ENCODE measurements at places on chromosomes 16 and 17.

GRCh38 chr17:36501963-36502362 is 15.5 kb downstream of the ZNHIT3 start:
- no peak for DNase-seq

- DNase-seq = no peak
Observed at GRCh38 chr17:82866590-82867191, 26.9 kb upstream of the ZNF750 start.

DNA sequence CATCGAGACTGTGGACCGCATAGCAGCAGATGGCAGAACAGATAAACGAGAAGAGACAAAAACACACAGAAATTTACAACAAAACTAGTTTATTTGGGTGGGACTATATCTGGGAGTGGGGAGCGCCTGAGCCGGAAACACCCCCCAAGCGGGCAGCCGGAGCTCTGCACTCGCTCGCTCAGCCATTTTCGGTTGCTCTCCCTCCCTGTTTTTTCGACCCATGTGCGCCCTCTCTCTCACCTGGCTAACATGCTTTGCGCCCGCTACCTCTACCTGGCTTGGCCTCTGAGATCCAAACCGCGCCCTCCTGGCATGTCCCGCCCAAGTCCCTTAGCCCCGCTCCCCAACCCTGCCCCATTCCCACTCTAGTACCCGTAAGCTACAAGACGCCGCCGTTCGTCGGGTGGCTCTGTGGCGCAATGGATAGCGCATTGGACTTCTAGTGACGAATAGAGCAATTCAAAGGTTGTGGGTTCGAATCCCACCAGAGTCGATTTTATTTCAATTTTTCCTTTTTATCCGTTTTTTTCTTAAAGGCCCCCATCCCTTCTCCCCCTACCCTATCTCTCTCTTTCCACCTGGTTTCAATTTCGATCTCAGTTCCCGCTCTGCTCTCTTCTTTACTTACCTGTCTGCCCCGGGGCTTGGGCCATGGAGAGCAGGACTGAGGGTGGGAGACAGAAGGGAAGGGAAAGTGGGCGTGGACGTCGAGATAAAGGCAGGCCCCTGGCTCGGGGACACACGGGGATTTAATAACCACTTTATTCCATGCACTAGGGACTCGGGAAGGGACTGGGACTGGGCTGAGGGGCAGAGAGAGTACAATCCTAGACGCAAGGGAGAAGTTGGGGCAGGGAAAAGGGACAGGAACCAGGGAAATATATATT is 2.4 kb upstream of the ALOXE3 start:
- DNase-seq = peak; percentile 67

- DNase-seq = no peak
Observed at GRCh38 chr17:17737961-17738894, 57.0 kb downstream of the RAI1 start.

DNA sequence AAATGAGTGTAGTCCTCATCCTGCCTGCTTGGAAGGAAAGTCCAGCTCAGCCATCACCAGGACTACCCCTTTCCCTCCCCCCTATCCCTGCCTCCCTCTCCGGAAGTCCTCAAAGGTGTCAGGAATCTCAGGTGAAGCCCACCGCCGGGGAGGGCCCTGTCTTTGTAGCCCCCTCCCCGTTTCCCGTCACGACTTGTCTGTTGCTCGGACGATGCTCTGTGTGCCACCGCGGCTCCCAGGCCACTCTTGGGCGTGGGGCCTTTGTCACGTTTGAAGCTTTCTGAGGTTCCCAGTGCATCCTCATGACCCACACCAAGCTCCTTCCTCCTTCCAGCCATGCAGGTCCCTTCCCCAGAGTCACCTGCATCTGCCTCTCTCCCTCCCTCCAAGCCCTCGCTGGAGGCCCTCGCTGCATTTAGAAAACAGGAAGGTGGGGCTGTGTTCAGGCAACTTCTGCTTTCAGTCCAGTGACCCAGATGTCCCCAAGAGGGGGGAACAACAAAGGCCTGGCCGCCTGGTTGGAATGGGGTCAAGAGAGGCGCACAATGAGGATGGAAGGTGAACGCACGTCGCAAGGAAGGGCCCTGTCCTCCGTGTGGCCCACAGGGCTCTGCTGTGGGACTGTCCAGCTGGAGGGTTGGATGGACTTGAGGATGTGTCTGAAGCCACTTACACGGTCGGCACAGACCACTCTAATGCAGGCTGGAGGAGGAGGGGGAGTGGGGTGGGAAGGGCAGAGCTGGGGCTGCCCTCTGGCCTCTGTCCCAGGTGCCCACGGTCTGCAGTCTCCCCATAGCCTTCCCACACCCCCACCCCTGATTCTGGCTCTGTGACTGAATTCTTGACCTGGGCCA is 59.9 kb downstream of the OR1D5 start:
- DNase-seq = no peak

DNA sequence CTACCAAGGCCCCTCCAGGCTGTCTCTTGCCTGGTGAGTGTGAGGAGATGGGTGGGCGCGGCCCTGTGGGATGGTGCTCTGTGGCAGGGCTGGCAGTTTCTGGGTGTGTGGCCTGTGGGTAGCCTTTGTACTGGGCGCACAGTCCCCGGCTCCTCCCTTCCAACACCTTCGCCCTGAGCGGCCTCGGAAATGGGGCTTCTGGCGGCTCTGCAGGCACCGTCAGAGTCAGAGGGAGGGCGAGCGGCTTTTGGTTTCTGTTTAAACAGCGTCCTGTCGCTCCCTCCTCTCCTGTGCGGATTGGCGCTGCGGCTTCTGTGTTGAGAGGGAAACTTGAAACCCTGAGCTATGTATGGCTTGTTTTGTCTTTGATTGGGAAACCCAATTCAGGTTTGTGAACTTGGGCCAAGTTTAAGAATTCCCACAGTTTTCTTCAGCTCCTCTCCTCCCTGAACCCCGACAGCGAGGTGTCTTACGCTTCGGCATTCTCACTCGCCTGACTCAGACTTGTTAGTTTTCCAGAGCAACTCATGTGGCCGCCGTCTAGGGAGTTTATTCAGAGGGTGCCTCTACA is 8.3 kb upstream of the ZNF750 start:
- peak; percentile 49 for DNase-seq

GRCh38 chr17:19336938-19337711 is 25.4 kb downstream of the B9D1 start:
- DNase-seq = no peak

GRCh38 chr17:55743103-55743679 is 7.7 kb upstream of the PCTP start:
- DNase-seq = no peak

GRCh38 chr17:61065263-61065773 is 334.3 kb upstream of the TBX2 start:
- no peak for DNase-seq

DNA sequence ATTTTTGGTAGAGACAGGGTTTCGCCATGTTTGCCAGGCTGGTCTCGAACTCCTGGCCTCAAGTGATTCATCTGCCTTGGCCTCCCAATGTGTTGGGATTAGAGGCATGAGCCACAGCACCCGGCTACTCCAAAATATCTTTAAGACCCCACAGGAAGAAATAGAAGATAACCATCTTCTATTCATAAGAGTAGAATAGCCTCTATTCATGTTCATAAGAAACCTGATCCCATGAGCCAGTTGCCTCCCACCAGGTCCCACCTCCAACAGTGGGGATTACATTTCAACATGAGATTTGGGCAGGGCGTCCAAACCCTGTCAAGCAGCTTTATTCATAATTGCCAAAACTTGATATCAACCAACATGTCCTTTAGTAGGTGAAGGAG is 13.9 kb upstream of the TMC7 start:
- DNase-seq = no peak

GRCh38 chr17:68458260-68459036 is 1.2 kb upstream of the WIPI1 start:
- no peak for DNase-seq

DNA sequence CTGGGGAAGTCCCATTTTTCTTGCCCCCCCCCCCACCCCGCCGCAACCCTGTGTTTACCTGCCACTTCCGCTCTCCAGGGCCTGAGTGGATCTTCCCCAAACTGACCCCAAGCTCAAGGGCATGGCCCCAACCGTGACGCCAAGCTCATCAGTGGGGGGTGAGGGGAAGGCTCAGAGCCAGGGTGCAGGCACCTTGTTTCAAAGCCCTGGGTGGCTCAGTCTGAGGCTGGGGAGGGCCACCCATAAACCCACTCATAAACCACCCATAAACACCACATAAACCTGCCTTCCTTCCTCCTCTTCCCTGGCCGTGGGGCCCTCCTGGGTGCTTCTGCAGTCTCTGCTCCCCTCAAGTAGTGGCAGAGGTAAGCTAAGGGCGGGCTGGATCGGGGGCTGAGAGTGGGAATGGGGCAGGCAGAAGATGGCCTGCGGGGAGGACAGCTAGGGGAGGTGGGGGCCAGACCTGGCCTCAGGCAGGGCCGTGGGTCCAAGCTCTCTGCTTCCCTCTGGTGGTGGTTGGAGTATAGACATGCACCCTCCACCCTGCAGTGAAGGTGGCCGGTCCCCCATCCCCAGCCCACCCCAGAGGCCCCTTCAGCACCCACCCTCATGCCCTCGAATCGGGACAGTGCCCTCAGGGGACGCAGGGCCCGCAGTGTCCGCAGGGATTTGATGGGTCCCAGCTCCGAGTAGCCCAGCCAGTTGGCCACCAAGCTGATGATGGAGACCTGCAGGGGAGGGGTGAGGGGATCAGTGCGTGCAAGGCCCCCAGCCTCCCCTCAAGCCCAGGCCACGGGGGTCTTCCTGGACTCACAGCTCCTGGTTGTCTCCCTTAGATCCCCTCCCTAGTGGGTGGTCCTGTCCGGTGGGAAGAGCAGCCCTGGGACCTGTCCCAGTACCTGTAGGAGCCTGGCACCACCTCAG is 14.6 kb upstream of the CD79B start:
- DNase-seq = peak; percentile 57

- DNase-seq = no peak
Observed at GRCh38 chr17:3740611-3741073, 16.9 kb downstream of the HASPIN start.

DNA sequence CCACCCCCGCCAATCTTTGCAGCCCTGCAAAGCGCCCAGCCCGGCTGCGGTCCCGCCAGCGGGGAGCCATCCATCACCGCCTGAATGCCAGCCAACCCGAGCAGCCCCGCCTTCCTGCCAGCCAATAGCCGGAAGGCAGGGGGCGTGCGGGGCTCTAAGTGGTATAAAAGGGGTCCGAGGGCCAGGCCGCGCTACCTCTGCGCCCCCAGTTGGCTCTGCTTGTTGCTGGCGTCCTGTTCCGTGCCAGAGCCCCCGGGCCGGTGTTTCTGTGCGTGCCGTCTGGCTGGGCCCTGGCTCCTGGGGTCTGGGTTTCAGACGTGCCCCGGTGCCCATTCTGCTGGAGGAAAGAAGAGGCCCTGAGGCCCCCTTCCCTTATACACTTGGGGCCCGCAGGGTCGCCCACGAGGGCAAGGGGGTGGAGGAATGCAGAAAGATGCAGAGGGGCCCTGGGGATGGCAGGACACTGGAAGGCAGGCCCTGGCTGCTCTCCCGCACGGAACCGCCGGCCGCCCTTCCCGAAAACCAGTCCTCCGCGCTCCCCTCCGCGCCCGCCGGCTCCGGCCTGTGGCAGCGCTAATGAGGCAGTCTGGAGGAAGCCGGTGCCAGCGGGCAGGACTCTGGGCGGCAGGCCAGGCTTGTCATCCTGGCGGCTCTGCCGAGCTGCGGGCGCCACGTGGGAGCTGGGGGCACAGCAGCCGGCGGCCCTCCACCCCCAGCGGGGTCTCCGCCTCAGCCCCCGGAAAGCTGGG is 14.0 kb downstream of the COPZ2 start:
- peak; percentile 42 for DNase-seq

DNA sequence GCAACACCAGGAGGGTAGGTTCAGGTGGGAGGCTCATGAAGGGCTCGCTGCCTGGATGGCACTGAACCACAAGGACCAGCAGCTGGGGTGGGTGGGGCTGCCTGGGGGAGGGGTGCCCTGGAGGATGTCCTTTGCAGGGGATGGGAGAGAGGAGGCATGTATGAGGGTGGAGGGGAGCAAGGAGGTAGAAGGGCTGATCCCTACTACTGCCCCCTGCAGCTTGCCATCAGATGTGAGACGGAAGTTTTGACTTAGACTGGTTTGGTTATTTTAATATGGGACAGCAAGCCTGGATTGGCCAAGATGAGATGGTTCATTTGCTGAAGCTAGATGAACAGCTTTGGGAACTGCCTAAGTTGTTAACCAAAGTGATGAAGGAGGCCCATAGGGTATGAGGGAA is 115.9 kb downstream of the SEC14L1 start:
- DNase-seq = no peak

GRCh38 chr17:7436556-7437368 is 1.5 kb downstream of the TMEM102 start:
- peak; percentile 84 for DNase-seq

- DNase-seq = no peak
Observed at GRCh38 chr17:44360826-44361225, 2.8 kb downstream of the FAM171A2 start.

DNA sequence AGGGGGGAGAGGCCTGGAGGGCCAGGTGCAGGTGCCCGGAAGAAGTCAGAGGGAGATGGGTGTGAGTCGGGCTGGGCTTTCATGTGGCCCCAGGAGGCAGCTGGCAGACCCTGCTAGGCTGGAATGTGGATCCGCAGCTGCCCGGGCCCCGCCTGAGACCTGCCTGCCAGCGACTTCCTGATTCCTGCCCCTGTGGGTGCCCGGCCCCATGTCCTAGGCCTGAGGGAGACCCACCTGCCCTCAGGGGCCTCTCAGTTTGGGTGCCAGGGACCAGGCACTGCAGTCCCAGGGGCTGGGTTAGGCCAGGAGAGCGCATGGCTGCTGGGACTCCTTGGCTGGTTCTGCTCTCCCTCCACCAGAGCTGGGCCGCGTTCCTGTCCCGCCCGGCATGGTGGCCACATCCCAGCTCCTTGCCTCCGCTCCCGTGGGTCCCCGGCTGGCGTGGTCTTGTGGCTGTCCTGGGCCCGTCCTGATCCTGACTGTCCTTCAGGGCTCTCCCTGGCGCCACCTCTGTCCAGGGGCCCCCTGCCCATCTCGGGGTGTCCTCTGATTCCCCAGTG is 22.1 kb upstream of the SPNS2 start:
- no peak for DNase-seq

DNA sequence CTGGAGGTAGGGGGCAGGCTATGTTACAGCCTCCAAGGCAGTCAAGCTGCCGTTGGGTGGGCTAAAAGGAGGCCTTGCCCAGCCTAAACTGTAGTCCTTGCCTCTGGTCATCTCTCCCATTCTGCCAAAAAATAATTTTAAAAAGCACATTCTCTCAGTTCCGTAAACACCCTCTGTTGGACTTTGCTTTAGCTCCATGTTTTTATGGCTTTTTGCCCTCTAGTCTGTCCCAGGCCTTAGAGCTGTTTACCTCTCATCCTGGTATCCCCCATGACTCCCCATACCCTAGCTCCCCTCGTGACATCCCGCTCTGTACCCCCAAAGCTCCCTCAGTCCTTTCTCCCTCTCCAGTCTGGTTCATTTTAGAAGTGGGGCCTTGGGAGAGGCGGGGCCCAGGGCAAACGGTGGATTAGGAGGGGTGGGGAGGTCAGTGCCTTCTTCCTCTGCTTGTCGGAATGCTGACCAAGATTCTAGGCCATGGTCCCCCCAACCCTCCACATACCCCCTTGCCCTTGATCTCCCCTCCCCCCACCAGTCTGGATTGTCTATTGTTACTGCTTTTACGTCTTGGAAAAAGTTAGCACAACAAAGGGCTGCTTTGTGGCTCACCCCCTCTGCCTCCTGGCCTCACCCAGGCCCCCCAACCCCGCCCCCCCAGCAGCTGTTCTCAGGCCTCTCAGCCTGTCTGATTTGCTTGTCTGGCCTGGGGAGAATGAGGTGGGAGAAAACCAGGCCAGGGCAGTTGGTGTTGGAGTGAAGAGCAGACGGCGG is 18.4 kb downstream of the GJD3 start:
- no peak for DNase-seq

GRCh38 chr17:77432034-77432661 is 291.4 kb downstream of the SEC14L1 start:
- no peak for DNase-seq

GRCh38 chr16:1159973-1160772 is 7.3 kb downstream of the CACNA1H start:
- no peak for DNase-seq

GRCh38 chr17:59423137-59423724 is 91.8 kb downstream of the YPEL2 start:
- DNase-seq = no peak
